Activated naive CD8-positive, alpha-beta T cell treated with anti-CD3 and anti-CD28 coated beads for 36 hours (primary cell): ENCODE measurements at places on chromosomes 3 and 15.

GRCh38 chr15:90340345-90340744 lies 11.7 kb upstream of the ZNF774 start:
- DNase-seq: no peak

DNA sequence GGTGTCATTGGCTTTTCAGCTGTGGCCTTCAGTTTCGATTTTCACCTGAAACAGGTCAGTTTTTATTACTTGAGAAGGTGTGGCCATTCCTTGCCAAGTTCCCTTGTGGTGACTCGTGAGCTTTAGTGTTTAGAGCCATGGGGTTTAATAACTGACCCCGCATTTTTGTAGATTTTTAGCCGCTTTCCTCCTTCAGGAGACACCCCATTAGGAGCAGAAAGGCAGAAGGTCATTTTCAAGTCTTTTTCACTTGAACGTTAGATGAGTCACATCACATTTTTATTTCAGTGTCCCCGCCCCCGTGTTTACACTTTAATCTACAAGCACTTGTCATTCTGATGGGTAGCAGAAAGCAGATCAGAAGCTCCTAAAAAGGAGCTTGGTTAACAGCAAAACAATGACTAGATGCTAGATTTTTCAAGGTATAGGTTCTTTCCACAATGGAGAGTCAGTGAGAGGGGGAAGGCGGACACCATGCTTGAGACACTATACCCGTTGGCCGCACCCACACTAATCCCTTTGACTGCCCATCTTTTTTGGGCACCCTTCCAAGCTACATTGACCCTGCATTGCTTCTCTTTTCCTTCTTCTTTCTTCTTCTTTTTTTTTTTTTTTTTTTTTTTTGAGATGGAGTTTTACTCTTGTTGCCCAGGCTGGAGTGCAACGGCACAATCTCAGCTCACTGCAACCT lies 132.7 kb downstream of the GHSR start:
- DNase-seq: no peak

GRCh38 chr15:74245342-74245931 lies 9.3 kb downstream of the CCDC33 start:
- peak; percentile 45 for DNase-seq

- DNase-seq: no peak
Observed at GRCh38 chr3:187550446-187550845, 119.7 kb downstream of the SST start.

GRCh38 chr3:107028626-107029025 lies 348.6 kb upstream of the CCDC54 start:
- DNase-seq: no peak
